ENCODE measurements at places on chromosomes 2 and 18.

DNA sequence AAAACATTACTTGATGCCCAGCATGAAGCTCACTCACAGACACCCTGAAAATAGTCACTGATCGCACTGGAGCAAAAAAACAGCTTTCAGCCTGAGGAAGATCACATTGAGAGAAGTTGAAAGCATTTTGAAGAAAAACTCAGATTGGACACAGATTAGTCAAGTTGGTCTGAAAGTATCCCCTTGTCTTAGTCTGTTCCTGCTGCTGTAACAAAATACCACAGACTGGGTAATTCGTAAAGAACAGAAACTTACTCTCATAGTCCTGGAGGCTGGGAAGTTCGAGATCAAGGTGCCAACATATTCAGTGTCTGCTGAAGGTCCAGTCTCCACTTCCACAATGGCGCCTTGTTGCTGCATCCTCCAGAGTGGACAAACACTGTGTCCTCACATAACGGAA lies 14.2 kb upstream of the NDUFV2 start:
- no peak for DNase-seq

DNA sequence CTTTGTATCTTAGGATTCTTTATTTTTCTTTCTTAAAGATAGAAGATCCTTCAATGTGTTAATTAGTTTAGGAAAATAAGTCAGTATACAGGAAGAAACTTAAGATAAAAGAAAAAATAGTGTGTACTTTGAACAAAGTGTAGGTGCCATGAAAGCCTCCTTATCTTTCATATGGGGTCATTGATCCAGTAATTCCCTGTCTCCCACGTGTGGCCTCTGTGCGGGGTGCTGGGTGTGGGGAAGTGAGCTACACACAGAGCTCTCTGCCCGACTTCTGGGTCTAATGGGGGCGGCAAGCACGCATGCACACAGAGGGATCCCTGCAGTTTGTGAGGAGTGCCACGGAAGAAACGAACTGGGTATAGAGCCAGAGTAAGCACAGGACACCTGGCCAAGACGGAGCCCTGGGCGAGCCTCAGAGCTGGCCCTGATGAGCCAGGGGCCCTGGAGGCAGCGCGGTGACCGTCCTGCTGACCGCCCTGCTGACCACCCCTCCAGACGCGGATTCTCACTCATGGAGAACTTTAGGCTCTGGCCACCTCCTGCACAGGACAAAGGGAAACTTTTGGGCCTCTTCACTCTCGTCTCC lies 253.5 kb downstream of the ACKR3 start:
- no peak for DNase-seq

GRCh38 chr2:121049131-121049530 lies 235.9 kb downstream of the TFCP2L1 start:
- DNase-seq: peak; percentile 50

GRCh38 chr18:11245879-11246278 lies 96.5 kb upstream of the PIEZO2 start:
- no peak for DNase-seq

- no peak for DNase-seq
Observed at GRCh38 chr2:65767946-65768345, 335.5 kb upstream of the SPRED2 start.

DNA sequence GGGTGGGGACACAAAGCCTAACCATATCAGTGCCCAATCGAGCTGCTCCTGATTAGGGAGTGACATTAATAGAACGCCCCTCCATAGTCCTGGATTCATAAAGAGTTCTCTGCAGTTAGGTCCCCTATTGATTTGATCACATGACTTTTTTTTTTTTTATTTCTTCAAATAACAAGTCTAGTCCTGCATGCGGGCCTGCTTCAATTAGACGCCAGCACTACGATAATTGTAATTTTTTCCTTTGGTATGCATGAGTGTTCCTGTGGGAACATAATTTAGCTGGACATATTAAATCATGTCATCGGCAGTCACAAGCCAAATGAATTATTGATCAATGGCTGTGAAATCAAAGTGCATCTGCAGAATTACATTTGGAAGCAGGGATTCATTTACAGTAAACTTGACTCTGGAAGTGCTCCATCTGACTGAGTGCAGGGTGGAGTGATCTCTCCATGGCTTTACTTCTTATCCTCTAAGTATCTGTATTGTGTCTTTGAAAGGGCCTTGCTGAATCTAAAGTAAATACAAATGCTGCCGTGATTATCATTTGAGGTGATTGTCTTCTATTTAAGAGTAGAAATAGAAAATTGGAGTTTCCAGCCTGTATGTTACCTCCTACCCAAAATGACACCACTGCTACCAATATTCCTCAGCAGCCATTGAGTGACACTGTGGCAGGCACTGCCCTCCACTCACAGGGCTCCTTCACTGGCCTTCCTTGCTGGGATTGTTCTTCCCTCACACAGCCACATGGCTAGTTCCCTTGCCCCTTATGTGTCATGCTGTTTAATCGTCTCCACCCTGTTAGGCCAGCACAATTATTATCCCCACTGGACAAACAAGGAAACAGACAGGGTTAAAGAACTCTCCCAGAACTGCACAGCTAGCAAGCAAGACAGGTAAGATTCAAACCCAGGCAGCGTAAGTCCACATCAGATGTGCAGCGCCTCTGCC lies 337.4 kb upstream of the ID2 start:
- no peak for DNase-seq

- DNase-seq: peak; percentile 77
Observed at GRCh38 chr2:37802899-37803379, 122.1 kb upstream of the RMDN2 start.

- no peak for DNase-seq
Observed at GRCh38 chr2:26175466-26176278, 2.8 kb downstream of the GAREM2 start.

- DNase-seq: no peak
Observed at GRCh38 chr2:185471441-185471840, 267.2 kb upstream of the FSIP2 start.

DNA sequence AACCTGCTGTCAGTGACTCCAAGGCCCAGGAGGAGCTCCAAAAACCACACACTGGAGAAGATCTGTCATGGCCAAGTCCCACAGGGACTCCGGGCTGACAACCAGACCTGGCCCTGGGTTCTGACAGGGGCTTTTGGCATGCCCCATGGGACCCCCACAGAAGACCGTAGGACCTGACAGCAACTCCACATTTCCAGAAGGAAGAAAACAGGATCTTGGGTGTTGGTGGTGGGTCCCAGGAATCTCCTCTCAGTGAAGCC lies 275.9 kb upstream of the HS6ST1 start:
- no peak for DNase-seq

DNA sequence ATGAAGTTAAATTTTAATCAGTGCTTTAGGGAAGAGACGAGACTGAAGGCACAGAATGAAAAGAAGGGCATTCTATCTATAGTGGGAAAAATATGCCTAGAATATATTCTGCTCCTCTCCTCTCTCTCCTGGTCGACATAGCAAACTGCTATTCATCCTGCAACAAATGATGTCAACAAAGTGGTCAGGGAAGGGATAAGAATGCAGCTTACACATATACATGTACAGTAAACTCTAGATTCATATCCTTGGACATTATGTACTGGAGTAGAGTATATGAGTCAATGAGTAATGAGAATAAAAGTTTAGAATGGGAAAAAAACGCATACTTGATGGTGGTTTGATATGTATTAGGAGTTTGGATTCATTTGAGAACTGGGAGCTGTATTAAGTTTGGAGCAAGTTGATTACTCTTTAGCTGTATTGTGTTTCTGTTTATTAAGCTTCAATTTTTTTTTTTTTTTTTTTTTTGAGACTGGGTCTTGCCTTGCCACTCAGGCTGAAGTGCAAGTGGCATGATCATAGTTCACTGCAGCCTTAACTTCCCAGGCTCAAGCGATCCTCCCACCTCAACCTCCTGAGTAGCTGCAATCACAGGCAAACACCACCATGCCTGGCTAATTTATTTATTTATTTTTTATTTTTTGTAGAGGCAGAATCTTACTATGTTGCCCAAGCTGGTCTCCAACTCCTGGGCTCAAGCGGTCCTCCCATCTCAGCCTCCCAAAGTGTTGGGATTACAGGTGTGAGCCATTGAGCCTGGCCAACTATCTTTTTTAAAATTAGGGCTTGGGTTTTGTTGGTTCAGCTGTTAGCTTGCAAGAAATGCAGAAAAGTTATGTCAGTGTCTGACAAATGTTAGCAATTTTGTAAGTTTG lies 53.8 kb downstream of the STAT1 start:
- DNase-seq: no peak

DNA sequence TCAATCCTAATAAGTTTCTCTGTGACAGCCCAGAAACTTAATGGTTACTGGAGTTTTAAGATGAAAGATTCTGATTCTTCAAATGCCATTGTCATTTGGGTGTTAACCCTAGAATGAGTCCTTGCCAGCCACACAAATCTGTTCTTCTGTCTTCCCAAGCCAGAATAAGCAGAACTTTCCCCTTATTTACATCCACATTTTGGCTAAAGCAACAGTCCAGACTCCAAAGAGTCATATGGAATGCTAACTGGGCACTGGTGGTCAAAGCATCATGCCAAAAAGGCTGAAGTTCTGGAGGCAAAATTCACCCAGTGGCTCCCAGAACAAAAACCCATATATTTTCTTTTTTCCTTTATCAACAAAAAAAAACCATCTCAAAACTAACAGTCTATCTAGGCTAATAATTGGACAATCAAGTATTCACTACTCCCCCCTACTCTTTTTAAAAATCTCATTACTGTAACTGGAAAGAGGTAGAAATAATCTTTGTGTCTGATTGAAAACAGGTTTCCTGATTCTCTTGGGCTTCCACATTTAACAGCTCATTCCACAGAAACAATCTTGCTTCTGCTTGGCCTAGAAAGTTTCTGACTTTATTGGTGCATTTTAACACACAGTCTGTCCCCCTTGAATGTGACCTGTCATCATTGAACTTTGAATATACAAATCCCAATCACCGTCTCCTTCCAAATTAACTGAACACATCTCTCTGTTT lies 89.6 kb upstream of the SETBP1 start:
- no peak for DNase-seq

GRCh38 chr2:54360055-54360792 lies 95.9 kb upstream of the SPTBN1 start:
- no peak for DNase-seq

DNA sequence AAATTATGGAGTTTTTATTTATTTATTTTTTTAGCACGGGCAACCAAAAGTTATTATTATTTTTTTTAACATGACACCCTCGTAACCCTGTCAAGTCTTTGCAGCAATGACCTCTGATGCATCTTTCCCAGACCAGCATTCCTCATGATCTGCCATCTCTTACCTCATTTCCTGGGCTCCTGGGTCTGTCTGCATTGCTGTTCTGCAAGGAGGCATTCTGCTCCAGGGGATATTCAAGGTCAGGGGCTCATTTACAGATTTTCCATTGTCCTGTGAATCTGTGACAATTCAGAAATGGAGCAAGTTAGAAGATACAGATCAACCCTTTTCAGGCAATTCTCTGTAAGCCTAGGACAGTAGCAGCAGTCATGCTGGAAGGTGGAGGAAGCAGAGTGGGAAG lies 43.0 kb downstream of the NGEF start:
- DNase-seq: no peak

DNA sequence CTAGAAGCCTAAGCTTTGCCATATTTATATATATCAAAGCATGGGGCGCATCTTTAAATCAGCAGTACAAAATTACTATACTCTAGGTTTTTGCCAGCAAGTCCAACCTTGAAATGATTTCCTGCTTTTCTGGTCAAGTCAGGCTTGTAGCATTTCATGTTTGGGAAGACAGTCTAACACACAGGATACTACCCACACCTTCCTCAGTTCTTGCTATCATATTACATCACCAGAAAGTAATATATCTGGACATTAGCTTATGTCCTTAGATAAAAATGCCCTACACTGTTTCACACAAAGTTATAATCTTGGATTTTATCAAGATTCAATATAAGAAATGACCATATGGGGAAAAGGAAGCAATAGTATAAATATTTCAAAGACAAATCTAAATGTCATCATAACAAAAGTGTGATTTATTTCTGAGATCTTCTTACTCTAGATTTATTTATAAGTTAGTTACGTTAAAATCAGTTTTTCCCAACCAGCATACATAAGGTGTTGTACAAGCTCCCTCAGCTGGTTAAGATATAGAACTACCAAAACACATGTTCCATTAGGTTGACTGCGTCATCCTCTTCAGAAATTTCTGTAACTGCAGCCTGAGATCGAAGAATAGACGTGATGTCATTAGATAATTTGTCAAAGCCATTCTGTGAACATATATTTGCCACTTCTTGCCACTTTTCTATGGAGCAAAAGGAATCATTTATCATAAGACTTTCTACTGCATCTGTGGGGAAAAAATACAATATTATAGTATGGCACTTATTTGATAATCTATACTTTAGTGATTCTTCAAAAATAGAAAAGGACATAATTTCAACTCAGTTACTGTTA lies 56.6 kb downstream of the CLHC1 start:
- peak; percentile 29 for DNase-seq

GRCh38 chr2:128360711-128361110 lies 42.0 kb upstream of the HS6ST1 start:
- no peak for DNase-seq

DNA sequence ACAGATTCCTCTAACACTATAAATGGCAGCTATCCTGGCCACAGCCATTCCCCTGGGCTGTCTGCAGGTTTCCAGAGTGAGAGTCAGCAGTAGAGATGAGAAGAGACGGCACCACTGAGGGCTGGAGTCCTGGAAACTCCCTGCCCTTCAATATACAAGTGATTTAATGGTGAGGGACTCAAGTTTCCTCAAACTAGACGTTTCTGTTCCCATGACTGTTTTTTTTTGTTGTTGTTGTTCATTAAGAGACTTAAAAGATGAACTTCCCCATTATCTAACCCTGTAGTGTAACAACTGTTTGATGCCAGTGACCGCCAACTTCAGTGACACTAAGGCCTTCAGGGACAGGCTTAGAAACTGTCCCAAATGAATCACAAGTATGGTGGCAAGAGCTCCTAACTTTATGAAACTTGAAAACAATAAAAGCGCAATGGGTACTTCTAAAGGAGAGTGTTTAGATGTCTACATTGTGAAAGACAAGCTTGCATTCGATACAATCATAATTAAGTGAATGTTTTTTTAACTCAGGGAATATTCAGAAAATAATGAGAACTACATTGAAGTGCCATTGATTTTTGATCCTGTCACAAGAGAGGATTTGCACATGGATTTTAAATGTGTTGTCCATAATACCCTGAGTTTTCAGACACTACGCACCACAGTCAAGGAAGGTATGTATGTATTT lies 34.0 kb downstream of the IL1R2 start:
- no peak for DNase-seq

DNA sequence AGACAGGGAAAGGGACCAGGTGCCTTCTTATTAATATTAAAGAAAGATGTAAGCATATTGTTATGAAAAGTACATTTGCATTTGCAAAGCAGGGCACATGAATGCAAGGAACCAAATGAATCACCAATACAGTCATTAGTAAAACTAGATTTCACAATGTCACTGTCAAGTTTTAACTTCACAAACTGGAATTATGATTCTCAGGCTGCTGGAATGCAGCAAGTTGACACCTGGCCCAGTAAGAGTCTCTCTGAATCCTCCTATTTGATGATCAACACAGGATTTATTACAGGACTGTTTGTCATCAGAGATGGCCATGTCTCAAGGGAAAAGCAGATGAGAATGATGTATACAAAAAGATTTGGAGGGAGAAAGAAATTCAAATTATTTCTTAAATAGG lies 72.9 kb upstream of the STK39 start:
- DNase-seq: no peak

GRCh38 chr2:138722316-138722715 lies 57.9 kb downstream of the NXPH2 start:
- DNase-seq: no peak
